ENCODE measurements at places on chromosomes 3 and 15.

- DNase-seq: no peak
Measured at GRCh38 chr3:191301017-191301416, 28.2 kb upstream of the CCDC50 start.

DNA sequence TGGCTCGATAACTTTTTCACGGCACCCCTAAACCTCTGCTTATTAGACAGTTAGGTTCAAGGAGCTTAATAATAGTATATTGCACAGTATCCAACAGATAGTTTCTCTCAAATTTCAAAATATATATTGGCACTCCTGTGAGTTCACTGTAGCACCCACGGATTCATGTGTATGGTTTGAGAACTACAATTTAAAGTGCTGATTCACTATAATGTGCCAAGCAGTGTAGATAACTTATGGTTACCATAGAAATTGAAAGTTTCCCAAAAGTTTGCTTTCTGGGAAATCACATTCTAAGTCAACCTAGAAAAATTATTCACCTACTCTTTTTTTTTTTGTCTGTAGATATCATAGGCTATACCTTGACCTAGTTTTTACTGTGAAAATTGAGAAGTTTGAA is 86.6 kb downstream of the GAP43 start:
- no peak for DNase-seq

GRCh38 chr3:130654091-130654490 is 92.5 kb downstream of the PIK3R4 start:
- DNase-seq: no peak

DNA sequence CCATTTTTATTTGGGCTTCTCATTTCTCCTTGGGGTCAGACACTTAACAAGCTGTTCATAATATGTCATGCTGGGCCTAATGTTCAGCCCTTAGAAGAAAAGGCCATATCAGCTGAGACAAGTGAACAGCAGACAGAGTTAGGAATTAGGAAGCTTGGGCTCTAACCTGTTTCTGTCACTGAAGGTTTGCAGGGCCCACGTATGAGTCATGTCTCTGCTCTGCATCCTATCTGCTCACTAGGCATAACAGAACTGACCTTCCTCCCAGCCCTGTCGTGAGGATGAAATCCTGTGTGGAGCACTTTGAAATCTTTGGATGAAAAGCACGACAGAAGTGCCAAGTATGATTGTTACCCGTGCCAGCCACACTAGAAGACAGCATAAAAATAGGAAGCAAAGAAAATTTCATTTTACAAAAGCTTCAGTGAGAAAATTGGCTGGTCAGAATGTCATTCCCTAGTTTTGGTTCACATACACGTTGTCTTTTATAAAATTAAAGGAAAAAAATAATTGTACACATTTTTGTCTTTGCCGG is 26.5 kb upstream of the CD47 start:
- DNase-seq: no peak

- DNase-seq: peak; percentile 75
Measured at GRCh38 chr15:63599401-63600000, 2.3 kb downstream of the FBXL22 start.

- DNase-seq: peak; percentile 7
Measured at GRCh38 chr3:107846279-107846852, 244.5 kb downstream of the CD47 start.

GRCh38 chr3:171177056-171177455 is 150.5 kb upstream of the SLC2A2 start:
- DNase-seq: no peak

- no peak for DNase-seq
Measured at GRCh38 chr3:17765819-17766472, 23.5 kb upstream of the TBC1D5 start.

DNA sequence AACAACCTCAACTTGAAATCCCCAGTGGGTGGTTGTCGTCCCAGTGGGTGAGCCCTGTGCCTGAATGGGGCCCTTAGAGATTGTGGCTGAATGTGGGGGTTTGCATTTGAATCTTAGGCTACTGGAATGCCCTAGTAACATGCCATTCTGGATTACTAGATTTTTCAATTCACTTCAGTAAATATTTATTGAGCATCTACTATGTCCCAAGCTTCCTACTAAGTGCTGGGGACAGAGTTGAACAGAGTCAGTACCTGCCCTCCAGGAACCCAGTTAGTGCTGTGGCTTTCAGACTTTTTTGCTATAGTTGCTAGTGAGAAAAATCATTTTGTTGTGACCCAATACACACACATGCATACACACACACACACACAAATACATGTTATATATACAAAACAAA is 39.0 kb downstream of the CORO2B start:
- DNase-seq: no peak

GRCh38 chr15:75727851-75728715 is 15.4 kb upstream of the CSPG4 start:
- peak; percentile 65 for DNase-seq

- DNase-seq: no peak
Measured at GRCh38 chr3:54214845-54215244, 92.5 kb downstream of the CACNA2D3 start.

GRCh38 chr15:96314518-96314917 is 16.0 kb upstream of the NR2F2 start:
- DNase-seq: no peak

DNA sequence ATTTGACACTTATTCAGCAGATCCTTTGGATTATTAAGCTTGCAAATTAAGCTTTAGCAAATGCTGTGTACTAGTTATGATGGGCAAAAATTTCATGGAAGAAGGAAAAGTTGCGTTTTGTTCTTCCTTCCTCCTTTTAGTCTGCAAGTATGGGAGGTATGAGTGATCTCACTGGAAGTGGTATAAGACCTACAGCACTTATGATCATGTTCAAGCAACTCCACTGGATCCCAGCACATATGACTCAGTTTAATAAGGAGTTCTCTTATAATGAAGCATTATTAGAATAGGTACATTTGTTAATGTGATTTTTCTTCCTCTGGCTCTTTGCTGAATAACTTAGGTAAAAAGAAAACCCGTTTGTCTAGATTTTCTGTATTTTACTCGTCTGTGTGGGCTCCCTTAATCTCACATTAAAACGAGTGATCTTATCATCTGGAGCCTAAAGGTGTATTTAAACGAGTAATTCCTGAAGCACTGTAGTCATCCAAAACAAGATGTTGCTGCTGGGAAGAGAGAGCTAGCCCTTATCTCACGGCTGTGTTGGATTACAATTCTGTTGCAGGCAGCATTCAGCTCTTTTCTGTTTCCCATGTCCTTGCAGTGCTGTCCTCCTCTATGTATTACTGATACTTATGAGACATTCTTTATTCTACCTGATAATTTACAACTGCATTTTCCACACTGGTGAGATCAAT is 264.9 kb downstream of the GBE1 start:
- DNase-seq: no peak

DNA sequence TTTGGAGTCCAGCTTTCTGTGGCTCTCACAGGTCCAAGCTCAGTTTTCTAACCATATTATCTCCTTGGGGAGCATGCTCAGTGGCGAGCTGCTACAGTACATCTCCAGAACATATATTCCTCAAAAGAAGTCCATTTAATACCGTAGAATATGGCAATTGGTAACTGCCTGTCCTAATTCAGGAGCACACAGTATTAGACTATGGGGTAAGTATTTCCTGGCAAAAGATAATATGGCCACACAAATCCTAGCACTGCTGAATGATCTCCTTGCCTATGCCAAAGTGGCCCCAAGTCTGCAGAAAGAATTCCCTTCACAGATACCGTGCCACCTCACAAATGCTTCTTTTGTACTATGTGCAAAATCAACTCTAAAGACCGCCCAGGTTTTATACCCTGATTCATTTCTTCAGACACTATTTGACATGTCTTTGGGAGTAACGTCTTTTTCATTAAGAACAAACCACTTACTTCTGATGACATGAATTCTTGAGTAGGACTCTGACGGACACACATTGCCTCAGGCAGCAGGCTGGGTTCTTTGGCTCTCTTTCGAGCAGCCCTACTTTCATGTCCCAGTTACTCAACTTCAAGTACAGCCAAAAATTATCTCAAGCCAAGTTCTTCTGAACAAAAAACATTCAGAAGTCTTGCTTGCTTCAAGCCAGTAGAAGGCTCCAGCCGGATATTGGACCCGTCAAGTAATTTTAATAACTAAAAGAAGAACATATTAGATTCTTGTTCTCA is 368.3 kb upstream of the DCBLD2 start:
- DNase-seq: no peak

GRCh38 chr15:37893309-37893708 is 41.1 kb upstream of the TMCO5A start:
- no peak for DNase-seq

- DNase-seq: no peak
Measured at GRCh38 chr3:188279502-188280335, 125.8 kb downstream of the LPP start.

DNA sequence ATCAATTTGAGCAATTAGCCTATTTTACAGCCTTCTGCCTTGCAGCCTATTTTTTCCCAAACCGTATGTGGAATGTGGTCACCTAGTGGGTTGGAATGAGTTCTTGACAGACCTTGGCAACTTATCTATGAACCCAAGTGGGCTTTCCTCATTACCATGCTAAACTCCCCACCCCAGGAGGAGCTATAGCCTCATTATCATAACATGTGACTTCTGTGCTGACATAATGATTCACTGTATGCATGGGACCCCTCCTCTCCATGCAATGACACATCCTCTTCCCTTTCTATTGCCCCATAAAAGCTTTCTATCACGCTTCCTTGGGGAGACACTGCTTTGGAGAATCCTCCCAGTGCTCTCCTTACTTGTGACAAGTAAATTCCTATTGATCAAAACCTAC is 83.5 kb upstream of the FHIT start:
- no peak for DNase-seq

DNA sequence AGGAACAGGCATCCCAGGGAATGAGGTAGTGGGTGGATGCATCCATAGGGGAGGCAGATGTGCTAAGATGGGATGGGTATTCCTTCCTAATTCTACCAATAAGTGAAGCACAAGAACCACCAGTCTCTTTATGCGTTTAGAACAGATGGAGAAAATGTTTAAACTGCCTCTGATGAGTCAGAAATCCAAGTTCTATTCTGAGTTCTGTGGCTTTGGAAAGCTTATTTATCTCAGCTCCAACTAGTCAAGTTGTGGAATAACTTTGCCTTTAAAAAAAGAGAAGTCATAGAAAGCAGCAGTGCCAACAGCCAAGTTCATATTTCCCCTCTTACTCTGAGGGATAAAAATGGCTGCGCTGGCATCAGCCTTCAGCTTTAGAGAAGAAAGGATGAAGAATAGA is 761.7 kb downstream of the IGSF11 start:
- DNase-seq: no peak

- no peak for DNase-seq
Measured at GRCh38 chr3:133949438-133949837, 53.8 kb upstream of the RAB6B start.

- no peak for DNase-seq
Measured at GRCh38 chr3:87002346-87002745, 11.4 kb upstream of the VGLL3 start.

DNA sequence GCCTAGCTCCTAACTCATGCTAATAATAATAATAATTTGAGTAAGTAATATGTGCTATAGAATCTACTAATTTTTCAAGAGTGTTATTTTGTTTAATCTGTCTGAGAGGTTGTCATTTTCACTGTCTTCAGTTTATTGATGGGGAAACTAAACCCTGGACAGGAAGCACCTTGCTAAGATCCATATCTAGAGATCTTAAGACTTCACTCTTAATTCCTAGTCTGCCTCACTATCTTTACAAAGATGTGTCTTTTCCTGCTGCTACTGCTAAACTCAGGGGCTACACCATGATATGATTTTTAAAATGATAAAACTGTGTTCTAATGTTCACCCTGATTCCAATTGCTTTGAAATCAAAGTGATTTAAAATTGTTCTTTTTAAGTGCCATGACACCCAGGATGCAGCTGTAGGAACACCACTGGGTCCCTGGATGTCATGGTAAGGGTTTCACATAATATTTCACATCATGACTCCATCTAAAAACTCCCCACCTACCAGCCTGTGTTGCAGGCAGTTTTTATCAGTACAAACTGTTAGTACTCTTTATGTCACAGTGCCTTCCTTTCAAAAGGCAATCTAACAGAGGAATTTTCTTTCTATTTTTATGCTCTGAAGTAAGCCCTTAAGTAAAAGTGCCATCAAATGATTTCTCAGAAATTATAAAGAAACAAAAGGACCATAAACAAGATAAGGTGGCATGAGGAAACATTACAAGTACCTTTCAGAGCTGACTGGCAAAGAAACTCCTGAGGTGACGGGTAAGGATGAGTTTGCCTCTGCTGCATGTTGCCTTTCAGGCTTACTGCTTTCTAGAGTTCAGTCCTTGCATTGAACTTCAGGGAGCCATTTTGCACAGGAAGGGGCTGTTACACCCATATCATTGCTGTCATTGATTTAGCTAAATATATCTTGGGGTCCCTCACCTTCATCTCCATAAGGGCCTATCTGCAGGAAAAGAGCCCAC is 160.1 kb upstream of the SATB1 start:
- no peak for DNase-seq

- DNase-seq: no peak
Measured at GRCh38 chr3:127164615-127165014, 28.3 kb upstream of the PRR23E start.

DNA sequence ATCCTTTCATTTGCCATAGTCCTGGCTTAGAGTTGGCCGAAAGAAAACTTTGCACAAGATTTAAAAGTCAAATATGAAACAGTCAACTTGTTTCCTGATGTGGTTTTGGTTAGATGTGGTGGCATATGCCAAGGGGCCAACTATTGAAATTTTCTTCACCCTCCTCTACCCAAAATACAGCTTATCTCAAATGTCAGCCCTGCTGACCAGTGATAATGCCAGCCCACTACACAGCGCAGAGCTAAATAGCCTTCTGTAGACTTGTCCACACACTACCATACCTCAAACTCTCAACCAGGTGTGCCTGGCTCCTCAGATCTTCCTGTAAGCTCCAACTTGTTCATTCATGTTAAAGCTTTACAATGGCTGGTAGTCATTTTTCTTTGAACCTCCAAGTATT is 368.5 kb upstream of the STAC start:
- no peak for DNase-seq

GRCh38 chr3:16907243-16907642 is 22.5 kb downstream of the PLCL2 start:
- DNase-seq: no peak

DNA sequence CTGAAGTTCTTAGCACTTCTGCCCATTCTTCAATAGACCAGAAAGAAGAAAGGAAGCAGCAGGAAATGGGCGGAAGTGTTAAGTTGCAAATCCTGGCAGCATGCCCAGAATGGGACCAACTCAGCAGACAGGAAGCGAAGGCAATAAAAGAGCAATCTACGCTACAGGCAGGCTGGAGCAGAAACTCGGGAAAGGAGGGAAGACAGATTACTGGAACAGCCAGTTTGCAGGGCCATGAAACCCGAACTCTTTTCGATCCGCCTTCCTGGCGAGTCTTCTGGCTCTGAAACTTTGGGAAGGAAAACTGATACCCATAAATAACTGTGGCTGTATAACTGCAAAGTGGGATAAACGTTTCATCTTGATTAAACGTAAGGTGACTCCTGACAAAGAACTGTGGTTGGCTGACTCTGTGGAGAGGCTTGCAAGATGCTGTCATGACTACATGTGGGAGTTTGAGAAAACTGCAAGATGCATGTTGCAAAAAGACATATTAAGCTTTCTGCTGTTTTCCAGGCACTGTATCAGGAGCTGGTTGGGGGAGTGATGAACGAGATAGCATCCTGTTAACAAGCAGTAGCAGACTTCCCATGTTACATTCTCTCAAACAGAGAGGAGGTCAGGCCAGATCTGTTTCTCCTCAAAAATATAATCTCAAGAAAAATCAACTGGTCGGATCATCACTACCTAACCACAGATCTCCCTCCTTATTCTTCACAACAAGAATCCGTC is 67.8 kb downstream of the FMN1 start:
- peak; percentile 58 for DNase-seq

Measured in HL-60 (cell line).